Activated CD4-positive, alpha-beta memory T cell treated with anti-CD3 and anti-CD28 coated beads for 36 hours (primary cell): ENCODE measurements at places on chromosomes 13 and 19. TPM values are rescaled to one million over a fixed set of nuclear protein-coding genes. Genes with fewer than 3 reads are reported as not detected.

The PHF11 gene
- 99.4 TPM for total RNA-seq

DNA sequence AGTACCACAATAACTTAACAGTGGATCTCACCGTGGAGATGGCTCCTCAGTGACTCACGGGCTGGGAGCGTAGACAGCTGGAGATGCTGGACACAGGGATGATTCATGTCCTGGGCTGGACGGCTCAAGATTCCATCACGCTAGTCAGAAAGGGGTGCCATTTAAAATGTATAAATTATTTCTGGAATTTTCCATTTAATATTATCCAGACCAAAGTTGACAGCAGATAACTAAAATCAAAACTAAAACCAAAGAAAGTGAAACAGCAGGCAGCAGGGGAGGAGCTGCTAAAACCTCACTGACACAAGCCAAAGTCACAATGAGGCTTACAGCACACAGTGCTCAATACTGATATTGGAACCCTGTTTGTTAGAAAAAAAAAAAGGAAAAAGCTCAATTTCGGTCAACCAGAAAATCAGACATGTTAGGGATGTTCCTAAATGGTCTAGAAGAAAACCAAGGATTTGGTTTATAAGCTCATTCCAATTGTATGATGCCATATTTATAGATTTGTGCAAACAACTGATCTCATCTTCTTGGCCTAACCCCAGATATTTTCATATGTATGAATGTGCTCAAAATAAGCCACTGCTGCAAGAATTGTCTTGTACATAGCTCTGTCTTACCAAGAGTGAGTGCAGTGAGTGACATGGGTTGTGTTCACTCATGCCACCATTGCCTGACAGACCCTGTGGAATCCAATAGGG is 111.8 kb downstream of the SACS start:
- DNase-seq, result peak; percentile 33
- H3K36me3 ChIP-seq, result no peaks in the 10 kb centered on the region
- H3K27me3 ChIP-seq, result peaks cover 7% of the 10 kb centered on the region
- H3K4me1 ChIP-seq, result peaks cover 31% of the 10 kb centered on the region

- no peaks in the 10 kb centered on the region for H3K36me3 ChIP-seq
- DNase-seq, result no peak
- no peak overlapping the region for H3K27ac ChIP-seq
- H3K4me1 ChIP-seq, result peaks cover 21% of the 10 kb centered on the region
- no peak overlapping the region for H3K4me3 ChIP-seq
- no peaks in the 10 kb centered on the region for H3K27me3 ChIP-seq
Measured at GRCh38 chr13:40233731-40234195, 432.7 kb downstream of the FOXO1 start.

The RPS15 gene
- 1,642 TPM for total RNA-seq

The ZNF792 gene
- 6.4 TPM for total RNA-seq

The MPV17L2 gene
- total RNA-seq, result 7.3 TPM

- no peak overlapping the region for H3K27ac ChIP-seq
- H3K27me3 ChIP-seq, result no peaks in the 10 kb centered on the region
- H3K36me3 ChIP-seq, result no peaks in the 10 kb centered on the region
- H3K4me3 ChIP-seq, result no peak overlapping the region
- no peaks in the 10 kb centered on the region for H3K4me1 ChIP-seq
- DNase-seq, result no peak
Measured at GRCh38 chr19:32082028-32082427, 263.4 kb upstream of the ZNF507 start.

- H3K4me3 ChIP-seq, result peak overlapping the region; percentile 97
- DNase-seq, result peak; percentile 49
- H3K27me3 ChIP-seq, result no peaks in the 10 kb centered on the region
- peaks cover 11% of the 10 kb centered on the region for H3K36me3 ChIP-seq
- peak overlapping the region; percentile 93 for H3K27ac ChIP-seq
Measured at GRCh38 chr13:114131583-114132418, 622 bp downstream of the RASA3 start.

The EID2 gene
- 13.0 TPM for total RNA-seq

The ZNF468 gene
- 8.5 TPM for total RNA-seq

GRCh38 chr19:39670998-39671397 is 15.3 kb downstream of the LGALS16 start:
- DNase-seq, result no peak
- H3K36me3 ChIP-seq, result no peaks in the 10 kb centered on the region
- peaks cover 28% of the 10 kb centered on the region for H3K4me1 ChIP-seq

DNA sequence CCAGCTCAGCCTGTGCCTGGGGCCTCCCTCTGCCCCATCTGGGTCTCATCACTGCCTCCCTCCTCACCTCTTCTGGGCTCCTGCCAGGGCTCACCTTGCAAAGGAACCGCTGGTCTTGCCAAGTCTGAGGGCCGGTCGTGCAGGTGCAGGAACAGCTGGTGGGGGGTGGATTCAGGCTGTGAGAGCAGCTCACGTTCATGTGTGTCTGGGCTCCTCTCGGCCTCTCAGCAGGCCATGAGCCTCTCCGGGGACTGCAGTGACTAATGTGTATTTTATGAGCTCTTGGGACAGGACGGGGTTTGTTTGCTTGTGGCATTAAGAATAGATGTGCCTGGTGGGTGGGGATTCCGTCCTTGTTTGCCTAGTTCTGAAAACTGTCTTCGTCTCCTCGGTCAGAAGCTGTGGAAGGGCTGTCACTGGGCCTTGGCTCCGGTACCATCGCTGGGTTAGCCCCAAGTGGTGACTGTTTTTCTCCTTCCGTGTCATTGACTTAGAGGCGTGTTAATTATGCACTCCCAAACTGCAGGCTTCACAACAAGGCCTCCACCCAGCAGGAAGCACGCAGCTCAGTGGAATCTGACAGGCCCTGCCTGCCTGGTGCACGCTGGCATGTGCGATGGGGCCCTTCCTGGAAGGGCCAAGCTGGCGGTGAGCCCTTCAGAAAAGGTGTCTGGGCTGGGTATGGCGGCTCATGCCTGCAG is 77.6 kb downstream of the KDM4B start:
- peaks cover 2% of the 10 kb centered on the region for H3K4me1 ChIP-seq
- H3K27ac ChIP-seq, result no peak overlapping the region
- H3K27me3 ChIP-seq, result no peaks in the 10 kb centered on the region
- no peaks in the 10 kb centered on the region for H3K36me3 ChIP-seq

DNA sequence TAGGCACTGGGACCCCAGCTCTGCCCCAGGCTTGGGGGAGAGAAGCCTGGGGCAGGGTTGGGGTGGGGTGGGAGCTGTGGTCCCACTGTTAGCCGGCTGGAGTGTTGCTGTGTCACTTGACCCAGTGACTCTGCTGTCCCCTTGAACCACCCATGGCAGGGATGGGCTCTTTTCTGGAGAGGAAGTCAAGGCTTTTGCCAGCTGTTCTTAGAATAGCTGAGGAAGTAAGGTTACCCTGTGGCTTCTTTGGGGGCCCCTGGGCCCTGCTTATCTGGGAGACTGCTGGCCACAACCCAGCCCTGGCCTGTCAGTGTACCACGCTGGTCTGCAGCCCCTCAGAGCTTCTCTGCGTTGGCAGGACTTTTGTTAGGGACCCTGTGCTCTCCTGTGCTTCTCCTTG is 9.1 kb downstream of the PNPLA6 start:
- no peaks in the 10 kb centered on the region for H3K27me3 ChIP-seq
- peaks cover 27% of the 10 kb centered on the region for H3K36me3 ChIP-seq
- no peak overlapping the region for H3K4me3 ChIP-seq
- DNase-seq, result no peak
- peaks cover 14% of the 10 kb centered on the region for H3K4me1 ChIP-seq
- H3K27ac ChIP-seq, result peak overlapping the region; percentile 69

The FLT3LG gene
- 50.1 TPM for total RNA-seq

- H3K4me1 ChIP-seq, result peaks cover 22% of the 10 kb centered on the region
- no peak overlapping the region for H3K4me3 ChIP-seq
- no peak for DNase-seq
- H3K27ac ChIP-seq, result no peak overlapping the region
Measured at GRCh38 chr19:58397533-58398037, 2.1 kb downstream of the RNF225 start.
